ENCODE measurements at places on chromosomes 7 and 10.

DNA sequence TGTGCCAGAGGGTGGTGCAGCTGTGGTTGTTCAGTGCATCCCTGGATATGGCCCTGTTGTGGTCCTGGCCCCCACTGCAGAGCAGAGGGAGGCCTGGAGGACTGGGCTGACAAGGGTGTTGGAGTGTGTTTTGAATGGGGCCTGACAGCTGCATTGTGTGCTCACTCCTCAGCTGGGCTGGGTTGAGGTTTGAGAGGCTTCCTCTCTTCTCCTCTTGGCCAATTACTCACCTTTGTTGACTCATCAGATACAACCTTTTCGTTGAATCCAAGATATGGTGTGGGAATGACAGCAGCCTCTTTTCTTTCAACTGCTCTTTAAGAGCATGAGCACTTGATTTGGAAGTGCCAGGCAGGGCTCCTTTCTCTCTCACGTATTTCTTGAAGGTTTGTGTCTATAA, 228.5 kb upstream of the COBL start:
- no peak for DNase-seq

- no peak for DNase-seq
These were observed 26.1 kb downstream of the ENKUR start for GRCh38 chr10:24989867-24990266.

- no peak for DNase-seq
These were observed 283.3 kb upstream of the SEMA3A start for GRCh38 chr7:84477786-84478478.

DNA sequence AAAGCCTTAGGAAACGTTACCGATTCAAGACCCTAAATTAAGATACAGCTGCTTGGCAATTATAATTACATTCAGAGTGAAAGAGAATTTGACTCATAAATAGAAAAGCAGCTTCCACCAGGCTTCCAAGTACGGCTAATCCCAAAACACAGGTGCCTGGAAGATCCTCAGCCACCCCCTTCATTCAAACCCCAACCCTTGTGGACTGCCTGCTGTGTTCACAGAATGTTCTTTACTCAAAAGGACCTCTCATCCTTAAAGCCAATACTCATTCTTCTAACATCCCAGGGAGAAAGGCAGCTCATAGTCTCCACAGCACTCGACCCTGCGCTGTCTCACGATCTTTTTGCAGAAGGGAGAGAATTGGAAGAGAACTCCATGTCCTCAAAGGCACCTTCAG, 32.9 kb downstream of the RNF32 start:
- DNase-seq, result no peak

- no peak for DNase-seq
These were observed 37.1 kb downstream of the CXCL12 start for GRCh38 chr10:44347609-44348400.

DNA sequence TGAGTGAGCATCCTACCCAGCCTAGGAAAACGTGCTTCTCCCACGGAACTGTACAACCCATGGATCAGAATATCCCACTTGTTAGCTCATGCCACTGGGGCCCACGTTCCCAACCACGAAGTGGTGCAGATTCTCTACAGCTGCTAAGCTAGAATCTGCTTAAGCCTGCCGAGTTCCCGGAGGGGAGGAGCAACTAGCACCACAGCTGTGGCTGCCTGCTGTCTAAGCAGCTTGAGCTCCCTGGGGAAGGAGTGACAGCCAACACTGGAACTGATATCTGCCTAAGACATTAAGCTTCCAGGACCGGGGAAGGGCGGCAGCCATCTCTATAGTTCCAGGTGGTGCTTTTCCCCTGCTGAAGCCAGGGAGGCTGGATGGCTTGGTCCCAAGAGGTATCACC, 334.7 kb upstream of the CHRM2 start:
- DNase-seq, result no peak

DNA sequence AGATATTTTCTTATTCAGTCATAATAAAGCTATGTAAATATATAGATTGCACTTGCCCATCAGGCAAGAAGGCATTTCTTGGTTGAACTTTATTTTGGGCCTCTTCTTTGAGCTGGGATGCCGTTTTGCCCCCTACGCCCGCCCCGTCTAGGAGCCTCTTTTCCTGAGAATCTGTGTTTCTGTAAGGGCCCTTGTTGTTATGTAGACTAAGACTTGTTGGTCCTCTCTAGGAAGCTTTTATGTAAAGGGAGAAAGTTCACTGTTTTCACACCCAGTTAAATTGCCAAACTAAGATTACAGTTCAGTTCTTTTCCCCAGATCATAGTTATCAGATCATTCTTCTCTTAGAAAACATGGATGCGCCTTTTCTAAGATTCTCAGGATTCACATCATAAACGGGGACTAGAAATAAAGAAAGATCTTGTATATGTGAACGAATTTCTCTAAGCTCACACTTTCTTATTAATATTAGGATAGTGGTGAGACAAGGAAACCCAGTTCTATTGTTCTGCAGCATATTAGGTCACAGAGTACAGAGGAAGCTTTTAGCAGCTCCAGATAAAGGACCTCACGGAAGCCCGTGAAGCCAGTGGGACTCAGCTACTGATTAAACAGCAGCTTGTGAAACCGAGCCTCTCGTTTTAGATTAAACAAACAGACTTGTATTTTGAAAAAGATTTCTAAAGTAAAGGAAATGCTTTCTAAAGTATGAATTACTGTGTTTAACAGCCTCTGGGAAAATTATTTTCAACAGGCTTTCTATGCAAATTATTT, 3.8 kb downstream of the LMTK2 start:
- no peak for DNase-seq

DNA sequence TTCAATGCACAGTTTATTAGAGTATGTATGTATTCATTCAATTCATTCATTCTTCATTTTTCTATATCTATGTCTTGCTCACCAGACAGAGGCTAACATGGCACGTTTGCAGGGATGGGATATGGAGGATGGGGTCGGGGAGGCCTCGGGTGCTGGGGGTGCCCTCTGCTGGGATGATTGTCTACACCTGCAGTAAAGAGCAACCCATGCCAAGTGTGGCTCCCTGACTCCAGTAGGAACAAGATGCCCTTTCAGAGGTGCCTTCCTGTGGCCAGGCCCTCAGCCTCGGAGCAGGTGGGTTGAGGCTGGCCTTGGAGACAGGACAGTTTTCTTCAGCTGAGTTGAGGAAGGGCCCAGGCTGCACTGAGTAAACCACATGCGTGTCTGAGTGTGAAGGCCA, 157.2 kb downstream of the SH2D4B start:
- no peak for DNase-seq

GRCh38 chr10:69780077-69780476, 21.6 kb upstream of the COL13A1 start:
- DNase-seq, result no peak

DNA sequence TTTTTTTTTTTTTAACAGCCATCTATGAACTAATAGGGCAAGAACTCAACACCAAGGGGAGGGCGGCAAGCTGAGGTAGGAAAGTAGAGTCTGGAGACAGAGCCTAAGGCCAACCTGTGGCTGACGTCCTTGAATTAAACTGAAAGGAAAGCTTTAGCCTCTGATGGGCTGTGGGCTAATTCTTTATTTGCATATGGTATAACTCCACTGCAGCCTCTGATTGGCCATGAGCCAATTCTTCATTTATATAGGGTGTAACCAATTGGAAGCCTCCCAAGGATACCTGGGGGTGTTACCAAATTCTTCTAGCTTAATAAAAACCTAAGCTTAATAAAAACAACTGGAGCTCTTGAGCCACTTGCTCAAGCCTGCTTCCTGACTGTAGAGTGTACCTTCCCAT, 10.3 kb downstream of the TYW1 start:
- no peak for DNase-seq

GRCh38 chr7:152522571-152523067, 86.8 kb upstream of the KMT2C start:
- no peak for DNase-seq

GRCh38 chr10:74433595-74433956, 282.6 kb downstream of the ADK start:
- no peak for DNase-seq

GRCh38 chr7:89247207-89247606, 451.7 kb upstream of the TEX47 start:
- DNase-seq, result no peak

DNA sequence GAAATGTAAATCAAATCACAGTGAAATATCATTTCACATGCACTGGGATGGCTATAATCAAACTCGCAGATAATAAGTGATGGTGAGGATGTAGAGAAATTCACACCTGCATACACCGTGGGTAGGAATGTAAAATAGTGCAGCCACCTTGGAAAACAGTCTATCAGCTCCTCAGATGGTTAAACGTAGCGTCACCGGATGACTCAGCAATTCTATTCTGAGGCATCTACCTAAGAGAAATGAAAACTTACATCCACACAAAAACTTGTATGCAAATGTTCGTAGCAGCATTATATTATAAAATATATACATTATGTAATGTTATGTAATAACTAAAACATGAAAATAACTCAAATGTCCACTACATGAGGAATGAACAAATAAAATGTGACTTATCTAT, 38.9 kb downstream of the SH3PXD2A start:
- DNase-seq, result no peak

DNA sequence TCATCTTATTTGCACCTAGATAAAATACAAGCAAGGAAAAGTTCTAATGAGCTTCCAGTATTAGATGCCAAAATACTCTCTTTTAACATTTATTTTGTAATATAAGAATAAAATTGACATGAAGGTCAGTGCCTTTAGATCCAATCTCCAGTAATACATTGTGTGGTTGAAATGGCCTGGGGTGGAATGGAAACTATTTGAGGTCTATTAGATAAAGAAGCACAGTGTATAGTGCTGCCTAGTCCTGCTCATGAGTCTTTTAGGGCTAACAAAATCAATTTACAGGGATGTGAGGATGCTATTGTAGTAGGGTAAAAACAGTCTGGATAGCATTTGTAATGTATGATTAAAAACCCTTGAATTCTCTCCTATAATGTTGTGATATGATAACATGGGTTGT, 84.5 kb upstream of the ETV1 start:
- DNase-seq, result no peak

- DNase-seq, result no peak
These were observed 754 bp downstream of the GSTO1 start for GRCh38 chr10:104255311-104255981.

Data from stimulated activated CD4-positive, alpha-beta T cell treated with anti-CD3 and anti-CD28 coated beads, Interleukin-15, amount 100 ng/mL, for 48 hours (primary cell).